NCI-H1092 treated with DMSO at 0.1 percent for 48 hours (cell line): ENCODE measurements at places on chromosomes 2 and 18.

DNA sequence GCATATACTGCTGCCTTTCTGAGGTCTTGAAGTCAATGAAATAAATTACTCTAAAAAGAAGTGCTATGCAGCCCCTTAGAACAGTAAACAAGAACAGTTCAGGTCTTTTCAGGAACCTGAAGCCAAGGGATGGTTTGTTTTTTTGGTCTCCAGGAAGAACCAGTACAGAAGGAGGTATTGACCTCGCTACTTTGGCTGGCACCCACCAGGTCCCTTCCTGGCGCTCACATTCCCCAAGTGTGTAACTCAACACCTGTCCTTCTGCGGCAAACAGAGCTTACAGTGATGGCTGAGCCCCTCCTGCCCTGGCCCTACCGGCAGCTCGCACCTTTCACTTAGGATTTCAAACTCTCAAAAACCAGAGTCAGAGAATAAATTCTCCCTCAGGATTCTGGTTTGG is 51.9 kb downstream of the SETBP1 start:
- peak; percentile 38 for DNase-seq

DNA sequence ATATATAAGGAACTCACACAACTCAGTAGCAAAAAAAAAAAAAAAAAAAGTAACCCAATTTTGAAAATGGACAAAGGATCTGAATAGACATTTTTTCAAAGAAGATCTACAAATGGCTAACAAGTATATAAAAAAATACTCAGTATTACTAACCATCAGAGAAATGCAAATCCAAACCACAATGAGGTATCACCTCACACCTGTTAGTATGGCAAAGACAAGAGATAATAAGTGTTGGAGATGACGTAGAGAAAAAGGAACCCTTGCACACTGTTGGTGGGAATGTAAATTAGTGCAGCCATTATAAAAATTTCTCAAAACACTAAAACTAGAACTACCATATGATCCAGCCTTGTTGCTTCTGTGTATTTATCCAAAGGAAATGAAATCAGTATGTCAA is 5.8 kb upstream of the CNDP1 start:
- DNase-seq: no peak

- DNase-seq: peak; percentile 4
These were observed 25.6 kb upstream of the CYRIA start for GRCh38 chr2:16691261-16691660.

DNA sequence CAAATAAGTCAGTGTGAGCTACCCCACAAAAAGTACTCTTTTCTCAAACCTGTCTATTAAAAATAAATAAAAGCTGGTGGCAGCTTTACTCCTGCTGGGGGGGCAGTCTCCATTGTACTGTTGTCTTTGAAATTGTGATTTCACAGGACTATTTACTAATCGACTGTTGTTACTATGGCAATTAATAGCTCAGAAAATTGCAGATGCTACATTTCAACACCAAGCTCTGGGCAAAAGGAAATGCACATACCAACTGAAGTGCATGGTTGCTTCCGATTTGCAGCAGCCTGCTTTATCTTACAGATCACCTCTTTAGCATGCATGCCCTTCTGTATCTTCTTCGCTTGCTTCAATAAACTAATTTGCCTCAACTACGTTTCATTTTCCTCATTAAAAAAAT is 117.6 kb upstream of the DAPL1 start:
- no peak for DNase-seq

DNA sequence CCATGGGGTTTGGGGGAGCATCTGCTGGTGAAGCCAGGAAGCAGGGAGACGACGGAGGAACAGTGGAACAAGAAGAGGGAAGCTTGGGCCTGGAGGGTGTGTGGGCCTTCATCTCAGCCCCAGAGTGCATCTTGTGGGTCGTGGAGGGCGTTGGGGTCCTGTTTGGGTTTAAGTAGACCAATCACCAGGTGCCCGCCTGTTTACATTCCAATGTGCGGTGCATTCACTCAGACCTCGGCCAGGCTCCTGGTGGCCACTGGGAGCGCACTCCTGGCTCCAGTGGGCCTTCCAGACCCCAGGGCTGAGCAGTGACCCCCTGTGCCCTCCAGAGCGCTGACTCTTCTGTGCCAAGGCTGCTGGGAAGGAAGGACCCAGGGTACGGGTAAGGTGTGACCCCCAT is 293.7 kb downstream of the NDUFA10 start:
- DNase-seq: no peak

- DNase-seq: no peak
These were observed 1494.6 kb upstream of the DDX18 start for GRCh38 chr2:116319935-116320334.
